ENCODE measurements at places on chromosomes 1 and 21.

DNA sequence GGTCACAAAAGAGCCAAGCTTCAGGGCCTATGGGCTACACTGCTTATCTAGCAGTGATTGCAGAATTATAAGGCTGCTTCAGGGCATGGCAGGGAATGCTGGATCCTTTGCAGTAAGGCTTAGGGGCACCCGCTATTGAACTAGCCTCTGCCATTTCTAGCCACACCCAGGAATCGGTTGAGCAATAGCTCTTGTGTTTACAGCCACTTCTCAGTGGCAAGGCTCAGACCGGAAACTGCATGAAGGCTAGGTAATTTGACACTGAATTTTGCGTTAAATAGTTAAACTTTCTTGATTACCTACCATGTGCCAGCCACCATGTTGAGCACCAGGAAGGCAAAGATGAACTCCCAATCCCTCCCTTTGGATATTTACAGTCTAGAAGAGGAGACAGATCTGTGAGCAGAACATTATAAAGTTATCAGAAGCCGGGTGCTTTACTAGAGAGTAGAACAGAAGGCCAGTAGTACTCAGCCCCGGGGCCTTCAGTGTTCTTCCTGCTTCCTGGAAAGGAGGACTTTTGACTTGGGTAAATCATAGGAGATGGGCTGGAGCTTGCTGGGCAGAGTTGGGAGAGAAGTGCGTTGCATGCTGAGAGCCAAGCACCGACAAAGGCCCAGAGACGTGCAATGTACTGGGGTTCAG, 98.6 kb upstream of the LPGAT1 start:
- no peak for DNase-seq

- no peak for DNase-seq
Observed at GRCh38 chr1:14777516-14778506, 179.3 kb downstream of the KAZN start.

DNA sequence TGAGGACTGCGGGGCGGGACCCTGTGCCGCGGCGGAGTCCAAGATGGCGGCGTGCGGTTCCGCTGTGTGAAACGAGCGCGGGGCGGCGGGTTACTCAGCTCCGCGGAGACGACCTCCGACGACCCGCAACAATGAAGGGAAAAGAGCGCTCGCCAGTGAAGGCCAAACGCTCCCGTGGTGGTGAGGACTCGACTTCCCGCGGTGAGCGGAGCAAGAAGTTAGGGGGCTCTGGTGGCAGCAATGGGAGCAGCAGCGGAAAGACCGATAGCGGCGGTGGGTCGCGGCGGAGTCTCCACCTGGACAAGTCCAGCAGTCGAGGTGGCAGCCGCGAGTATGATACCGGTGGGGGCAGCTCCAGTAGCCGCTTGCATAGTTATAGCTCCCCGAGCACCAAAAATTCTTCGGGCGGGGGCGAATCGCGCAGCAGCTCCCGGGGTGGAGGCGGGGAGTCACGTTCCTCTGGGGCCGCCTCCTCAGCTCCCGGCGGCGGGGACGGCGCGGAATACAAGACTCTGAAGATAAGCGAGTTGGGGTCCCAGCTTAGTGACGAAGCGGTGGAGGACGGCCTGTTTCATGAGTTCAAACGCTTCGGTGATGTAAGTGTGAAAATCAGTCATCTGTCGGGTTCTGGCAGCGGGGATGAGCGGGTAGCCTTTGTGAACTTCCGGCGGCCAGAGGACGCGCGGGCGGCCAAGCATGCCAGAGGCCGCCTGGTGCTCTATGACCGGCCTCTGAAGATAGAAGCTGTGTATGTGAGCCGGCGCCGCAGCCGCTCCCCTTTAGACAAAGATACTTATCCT, 430 bp downstream of the RBM15 start:
- DNase-seq = peak; percentile 86

DNA sequence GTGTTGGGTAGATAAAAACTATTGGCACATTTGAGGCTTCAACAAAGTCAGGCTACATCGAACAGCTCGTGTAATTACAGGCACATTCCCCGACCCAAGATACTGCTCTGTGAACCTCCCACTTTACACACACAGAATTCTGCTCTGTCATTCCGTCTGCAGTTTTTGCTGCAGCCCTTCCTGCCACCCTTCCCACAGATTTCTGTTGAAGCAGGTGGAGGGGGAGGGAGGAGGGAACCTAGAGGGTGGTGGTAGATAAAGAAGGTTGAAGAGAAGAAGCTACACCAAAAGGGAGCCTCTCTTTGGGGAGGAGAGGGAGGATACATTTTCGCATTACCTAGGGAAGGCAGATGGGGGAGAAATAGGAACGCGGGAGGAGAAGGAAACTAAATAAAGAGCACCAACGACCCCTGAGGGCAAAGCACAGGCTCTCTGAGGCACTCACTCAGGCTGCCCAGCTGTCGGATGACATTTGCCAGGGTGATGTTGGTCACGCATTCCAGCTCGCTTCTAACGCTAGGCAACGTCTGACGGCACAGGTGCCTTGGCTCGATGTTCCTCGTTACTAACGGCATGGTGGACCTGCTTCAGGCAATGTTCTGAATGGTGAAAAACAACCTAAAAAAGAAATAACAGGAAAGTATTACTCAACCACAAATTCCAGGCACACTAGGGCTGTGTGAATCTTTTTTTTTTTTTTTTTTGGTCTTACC, 36.0 kb downstream of the GPR3 start:
- peak; percentile 57 for DNase-seq

DNA sequence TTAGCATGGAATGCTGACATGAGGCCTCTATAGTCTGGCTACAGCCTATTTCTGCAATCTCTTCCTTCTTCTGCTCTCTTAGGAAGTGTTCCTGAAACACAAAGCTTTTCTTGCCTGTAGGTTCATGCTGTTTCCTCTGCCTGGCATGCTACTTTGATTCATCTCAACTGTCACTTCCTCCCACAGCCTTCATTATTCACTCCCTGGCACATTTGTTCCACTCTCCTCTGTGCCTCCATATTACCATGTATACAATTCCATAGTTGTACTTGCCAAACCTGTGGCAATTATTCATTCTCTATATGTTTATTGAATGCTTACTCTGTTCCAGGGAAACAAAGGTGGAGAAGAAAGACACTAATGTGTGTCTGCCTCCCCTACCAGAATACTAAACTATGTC, 210.2 kb downstream of the LRRC7 start:
- no peak for DNase-seq

DNA sequence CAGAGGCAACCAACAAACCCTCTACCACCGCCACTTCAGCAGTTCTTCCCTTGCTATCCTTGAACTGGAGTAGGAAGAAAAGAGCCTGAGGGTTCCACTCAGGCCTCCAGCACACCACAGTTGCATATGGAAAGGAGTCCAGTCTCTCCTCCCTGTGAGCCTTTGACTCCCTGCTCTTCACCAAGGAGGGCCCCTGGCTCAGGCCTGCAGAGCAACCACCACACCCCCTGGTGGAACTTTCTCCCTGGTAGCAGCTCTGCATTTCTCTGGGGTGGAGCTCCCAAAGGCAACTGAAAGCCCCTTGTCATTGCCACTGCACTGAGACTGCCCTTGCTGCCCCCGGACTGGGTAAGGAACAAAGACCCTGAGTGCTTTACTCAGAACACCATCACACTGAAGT, 1021.5 kb upstream of the ADGRL2 start:
- peak; percentile 54 for DNase-seq

DNA sequence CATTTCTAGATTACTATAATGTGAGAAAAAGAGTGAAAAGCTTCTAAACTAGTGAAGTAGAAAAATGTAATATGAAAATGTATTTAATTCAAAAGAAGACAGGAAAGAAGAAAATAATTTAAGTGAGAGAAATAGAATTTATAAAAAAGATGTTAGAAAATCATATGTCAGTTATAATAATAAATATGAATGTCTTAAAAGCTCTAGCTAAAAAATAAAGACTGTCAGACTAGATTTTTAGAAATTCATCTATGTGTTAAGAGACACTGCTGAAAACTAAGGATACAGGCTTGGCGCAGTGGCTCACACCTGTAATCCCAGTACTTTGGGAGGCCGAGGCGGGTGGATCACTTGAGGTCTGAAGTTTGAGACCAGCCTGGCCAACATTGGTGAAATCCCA, 37.3 kb upstream of the VANGL1 start:
- no peak for DNase-seq

DNA sequence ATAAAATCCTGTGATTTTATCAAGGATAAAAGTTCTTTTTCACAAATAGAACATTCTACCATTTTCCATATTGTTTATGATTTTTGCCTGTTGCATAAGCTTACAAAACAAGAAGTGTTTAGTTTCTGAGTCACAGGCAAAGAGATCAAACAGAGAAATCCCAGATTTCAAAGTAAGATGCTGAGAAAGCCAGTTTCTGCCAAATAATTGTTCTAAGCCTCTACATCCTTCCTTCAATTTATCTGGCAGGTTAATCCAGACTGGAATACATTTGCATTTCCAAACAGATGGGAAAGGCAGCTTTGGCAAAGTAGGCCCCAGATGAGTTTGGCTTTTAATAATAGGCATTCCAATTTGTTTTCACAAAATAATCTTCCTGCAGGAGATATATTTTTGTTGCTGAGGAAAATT, 2.5 kb downstream of the SLC1A7 start:
- no peak for DNase-seq

- DNase-seq = no peak
Observed at GRCh38 chr1:44511769-44512168, 106.7 kb downstream of the RNF220 start.

DNA sequence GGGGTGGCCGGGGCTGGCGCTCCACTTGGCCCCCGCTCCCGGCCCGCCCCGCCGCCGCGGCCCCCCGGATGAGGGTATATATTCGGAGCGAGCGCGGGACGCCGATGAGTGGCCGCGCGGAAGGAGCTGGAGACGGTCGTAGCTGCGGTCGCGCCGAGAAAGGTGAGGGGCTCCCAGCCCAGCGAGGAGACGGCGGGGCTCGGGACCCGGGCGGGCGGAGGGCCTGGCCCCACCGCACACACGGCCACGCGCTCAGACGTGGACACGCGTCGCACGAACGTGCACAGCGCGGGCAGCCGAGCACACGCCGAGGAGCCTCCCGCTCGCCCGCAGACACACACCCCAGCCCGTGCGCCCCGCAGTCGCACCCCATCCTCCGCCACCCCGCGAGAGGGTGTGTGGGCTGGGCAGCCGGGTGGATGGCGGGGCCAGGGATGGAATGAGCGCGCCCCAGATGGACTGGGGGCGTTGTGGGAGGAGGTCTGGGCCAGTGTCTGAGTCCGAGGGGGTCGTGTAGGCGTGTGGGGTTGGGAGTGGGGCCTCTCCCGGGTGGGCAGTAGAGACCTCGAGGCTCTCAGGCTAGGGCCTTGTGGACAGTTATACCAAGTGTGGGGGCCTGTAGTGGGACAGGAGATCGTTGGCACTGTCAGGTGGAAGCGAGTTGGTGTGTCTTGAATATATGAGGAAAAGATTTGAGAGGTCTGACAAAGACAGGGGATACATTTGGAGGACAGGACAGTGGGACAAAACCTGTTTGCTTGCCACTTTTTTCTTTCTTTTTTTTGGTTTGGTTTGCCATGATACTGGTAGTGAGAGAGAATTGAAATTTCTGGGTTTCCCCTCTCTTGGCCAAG, at the start of gene UAP1:
TSS of gene UAP1 (plus strand) at position 107 of the 854 bp plus-strand sequence. CDS start 4,347 bp downstream, outside the sequence.
- no peak for DNase-seq

All from endodermal cell (in vitro differentiated cells).